ENCODE measurements at places on chromosomes 7 and 10. TPM values are rescaled to one million over a fixed set of nuclear protein-coding genes. Genes with fewer than 3 reads are reported as not detected.

GRCh38 chr10:12564173-12564572, 214.8 kb downstream of the CAMK1D start:
- DNase-seq = no peak

DNA sequence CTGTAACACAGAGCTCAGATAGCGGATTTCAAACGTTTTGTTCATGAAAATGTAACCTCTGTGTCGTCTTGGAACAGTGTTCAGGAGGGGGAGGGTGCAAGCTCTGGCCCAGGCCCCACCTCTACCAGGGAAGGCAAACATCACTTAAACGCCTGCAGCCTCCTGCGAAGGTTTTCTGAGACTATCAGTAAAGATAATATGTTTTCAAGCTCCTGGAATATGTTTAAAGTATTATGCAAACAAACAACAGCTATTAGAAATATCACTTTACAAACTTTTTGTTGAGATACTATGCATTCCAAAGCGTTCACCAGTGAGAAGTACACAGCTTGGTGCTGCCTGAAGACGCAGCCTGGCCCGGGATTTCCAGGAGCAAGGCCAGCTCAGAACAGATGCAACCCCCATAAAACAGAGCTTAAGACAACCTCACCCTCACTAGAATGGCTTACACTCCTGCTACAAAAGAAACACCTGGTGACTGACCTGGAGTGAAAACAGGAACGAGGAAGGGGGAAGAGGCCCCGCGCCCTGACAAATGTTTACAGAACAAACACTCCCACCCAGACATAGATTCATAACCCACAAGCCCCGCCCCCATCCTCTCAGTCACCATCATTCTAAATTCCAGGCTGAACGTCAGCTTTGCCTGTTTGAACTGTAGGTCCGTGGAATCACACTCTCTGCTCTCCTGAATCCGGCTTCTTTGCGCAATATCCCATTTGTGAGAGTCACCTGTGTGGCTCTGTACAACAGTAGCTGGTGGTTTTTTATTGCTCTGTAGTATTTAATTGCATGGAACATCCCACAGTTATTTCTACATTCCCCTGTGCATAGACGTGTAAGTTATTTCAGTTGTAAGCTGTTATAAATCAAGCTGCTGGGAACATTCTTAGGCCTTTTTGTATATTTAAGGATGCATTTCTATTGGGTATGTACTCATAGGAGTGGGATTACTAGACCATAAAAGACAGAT, 155.0 kb downstream of the PTPRN2 start:
- peak; percentile 77 for DNase-seq

The EPHB6 gene
- polyA plus RNA-seq = 21.3 TPM

The MCU gene
- polyA plus RNA-seq = 36.2 TPM

DNA sequence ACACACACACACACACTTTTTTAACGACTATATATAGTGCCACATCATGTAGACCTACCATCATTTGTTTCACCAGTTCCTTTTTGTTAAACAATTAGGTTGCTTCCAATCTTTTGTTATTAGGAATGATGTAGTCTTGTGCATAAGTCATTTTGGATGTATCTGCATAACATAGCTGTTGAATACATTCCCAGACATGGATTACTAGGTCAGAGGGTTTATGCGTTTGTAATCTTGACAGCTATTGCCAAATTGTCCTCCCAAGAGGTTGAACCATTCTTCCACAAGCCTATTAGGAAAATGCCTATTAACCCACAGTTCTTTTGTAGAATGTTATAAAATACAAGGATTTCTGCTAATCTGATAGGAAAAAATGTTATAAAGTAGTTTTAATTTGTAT, 87.3 kb downstream of the PALS2 start:
- DNase-seq = no peak

DNA sequence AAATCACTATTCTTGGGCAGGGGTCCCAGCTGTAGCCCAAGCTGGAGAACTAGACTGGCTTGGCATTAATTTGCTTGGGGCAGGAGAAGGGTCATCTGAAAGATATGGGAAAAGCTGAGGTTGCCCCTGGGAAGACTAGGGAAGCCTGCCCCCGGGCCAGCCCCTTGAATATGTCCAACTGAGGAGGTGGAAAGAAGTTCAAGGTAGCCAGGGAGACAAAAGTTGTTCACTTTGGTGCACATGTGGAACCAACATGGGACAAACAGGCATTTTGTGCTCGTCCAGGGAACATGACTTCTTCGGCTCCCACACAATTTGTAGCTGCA, 1.4 kb upstream of the LRRC61 start:
- DNase-seq = no peak

GRCh38 chr7:69844264-69844868, 246.1 kb downstream of the AUTS2 start:
- DNase-seq = no peak

GRCh38 chr10:117680601-117681000, 138.1 kb downstream of the EMX2 start:
- no peak for DNase-seq
